ENCODE measurements at places on chromosomes 5 and 9.

DNA sequence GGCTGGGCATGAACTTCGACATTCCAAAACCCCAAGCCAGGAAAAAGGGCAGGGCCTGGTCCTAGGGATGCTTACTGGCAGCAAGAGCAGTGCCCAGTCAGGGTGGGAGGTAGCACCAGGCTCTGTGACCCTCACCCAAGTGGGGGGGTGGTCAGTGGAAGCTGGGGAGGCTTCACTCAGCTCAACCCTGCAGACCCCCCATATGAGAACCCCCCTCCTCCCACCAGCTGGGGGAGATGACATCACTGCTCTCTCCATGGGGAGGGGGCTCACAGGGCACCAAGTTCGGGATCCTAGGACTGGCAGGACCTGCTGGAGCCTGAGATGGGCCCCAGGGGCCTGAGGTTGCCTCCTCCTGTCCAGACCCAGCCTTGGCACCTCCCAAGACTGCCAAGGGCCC, 4.7 kb downstream of the DNLZ start:
- DNase-seq: no peak

GRCh38 chr9:133949486-133950061, 42.5 kb downstream of the VAV2 start:
- no peak for DNase-seq

- no peak for DNase-seq
Observed at GRCh38 chr5:2747363-2748162, 3.9 kb downstream of the IRX2 start.

DNA sequence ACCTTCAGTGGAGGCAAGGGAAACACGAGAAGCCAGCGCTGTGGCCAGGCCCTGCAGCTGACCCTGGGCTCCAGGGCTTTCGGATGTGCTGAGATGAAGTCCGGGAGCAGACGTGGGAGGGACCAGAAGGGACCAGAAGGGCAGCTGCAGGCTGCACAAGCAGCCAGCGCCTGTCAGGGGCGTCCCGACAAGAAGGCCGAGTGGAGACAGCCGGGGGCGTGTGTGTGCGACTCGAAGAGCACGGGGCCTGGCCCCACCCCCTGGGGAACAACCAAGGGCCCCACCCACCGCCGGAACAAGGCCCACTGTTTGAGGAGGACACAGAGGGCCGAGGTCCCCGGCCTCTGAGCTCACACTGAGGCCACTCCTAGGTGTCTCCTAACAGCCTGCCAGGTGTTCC, 31.4 kb downstream of the SLC12A7 start:
- no peak for DNase-seq

DNA sequence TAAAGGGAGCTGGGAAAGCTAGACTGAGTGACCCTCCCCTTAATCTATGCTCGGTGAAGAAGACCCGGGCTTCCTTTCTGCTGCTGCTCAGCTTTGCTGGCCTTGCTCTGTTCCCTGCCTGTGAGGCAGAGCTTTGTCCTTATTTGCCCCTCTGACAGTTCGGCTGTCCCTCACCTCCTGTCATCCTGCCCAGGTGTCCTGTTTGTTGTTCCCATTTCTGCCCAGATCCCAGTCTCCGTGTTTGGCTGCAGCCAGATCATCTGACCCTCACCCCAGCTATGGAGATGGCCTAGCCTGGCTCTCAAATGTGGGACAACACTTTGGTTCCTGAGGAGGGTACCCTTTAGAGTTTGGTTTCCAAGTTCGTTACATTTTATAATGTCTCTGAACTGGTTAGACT, 20.2 kb downstream of the OTULIN start:
- no peak for DNase-seq

GRCh38 chr5:150081541-150082283, 4.6 kb downstream of the CSF1R start:
- peak; percentile 56 for DNase-seq

DNA sequence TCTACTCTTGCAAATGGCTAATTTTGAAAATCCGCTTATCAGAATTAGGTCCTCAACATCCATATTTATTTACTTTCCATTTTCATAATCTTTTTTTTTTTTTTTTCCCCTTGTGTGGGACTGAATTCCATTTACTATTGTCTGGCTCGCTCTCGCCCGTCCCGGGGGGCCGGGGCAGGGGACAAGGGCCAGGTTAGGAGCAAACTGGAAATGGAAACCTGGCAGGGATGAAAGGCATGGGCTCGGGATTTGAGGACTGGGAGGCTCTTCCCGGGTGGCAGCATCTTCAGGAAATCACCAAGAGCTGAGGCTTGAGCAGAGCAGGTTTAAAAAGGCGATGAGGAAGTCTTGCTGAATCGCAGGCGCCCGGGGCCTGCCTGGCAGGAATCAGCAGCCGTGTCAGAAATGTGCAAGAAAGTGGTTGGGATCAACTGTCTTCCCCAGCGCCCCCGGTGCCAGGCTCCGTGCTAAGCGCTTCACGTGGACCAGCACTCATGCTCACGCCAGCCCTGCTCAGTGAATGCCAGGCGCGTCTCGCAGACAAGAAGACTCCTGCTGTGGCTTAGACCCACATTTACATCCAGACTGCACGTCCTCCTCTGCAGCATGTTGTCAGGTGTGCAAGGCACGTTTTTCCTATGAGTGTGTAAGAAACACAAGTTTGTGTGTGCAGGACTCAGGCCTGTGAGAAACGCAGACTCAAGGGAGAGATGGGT, 66.3 kb upstream of the UNC5A start:
- DNase-seq: no peak

GRCh38 chr9:86186696-86187095, 72.8 kb downstream of the C9orf153 start:
- no peak for DNase-seq

DNA sequence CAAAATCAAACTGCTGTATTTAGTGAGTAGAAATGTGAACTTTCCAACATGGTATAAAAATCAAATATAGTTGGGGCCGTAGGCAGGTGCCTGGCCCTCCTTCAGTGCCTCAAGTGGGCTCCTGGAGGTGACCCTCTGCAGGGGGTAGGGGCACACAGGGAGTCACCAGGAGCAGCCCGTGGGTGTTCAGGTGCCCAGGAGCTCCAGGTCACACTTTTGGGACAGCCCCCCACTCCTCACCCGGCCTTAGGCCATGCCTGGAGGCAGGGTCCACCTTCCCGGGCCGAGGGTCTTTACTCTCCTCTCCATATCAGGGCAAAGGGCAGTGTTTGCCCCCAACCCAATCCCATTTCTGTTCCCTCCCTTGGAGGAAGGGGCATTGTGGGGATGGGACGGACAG, 108.0 kb upstream of the MTAP start:
- no peak for DNase-seq

- no peak for DNase-seq
Observed at GRCh38 chr5:35393901-35394300, 163.6 kb upstream of the PRLR start.

GRCh38 chr9:74071502-74071901, 425.6 kb upstream of the RORB start:
- no peak for DNase-seq

GRCh38 chr5:33270671-33271070, 170.1 kb upstream of the TARS1 start:
- no peak for DNase-seq

- no peak for DNase-seq
Observed at GRCh38 chr5:172229904-172230303, 35.9 kb downstream of the EFCAB9 start.

DNA sequence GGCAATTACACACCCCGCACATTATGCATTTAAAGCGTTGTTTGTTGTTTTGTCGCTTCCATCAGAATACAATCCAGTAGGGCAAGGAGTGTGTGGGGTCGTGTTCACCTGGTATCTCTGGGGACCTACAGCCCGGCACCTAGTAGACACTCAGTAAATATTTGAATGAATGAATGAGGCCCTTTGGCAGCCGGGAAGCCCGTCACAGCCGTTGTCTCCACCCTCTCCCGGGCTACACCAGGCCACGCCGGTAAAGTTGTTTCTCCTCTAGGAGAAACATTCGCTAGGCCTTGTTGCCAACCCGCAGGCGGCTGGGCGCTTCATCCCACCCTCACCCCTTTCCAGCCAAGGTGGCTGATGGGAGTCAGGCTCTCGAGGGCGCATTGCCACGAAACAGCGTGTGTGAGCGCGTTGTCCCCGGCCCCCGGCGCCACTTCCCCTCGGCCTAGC, 876 bp upstream of the JAK2 start:
- DNase-seq: no peak

DNA sequence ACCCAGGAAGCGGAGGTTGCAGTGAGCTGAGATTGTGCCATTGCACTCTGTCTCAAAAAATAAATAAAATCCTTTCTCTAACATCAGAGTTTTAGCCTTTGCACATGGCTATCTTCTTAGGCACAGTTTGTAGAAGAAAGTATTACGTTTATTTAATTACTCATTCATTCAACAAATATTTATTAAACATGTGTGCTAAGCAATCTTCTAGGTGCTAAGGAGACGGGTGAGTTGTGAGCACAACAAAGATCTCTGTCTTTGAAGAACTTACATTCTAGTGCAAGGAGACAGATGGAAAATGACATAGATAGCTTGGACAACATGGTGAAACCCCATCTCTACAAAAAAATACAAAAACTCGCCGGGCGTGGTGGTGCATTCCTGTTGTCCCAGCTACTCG, 122.3 kb upstream of the MYO10 start:
- no peak for DNase-seq

DNA sequence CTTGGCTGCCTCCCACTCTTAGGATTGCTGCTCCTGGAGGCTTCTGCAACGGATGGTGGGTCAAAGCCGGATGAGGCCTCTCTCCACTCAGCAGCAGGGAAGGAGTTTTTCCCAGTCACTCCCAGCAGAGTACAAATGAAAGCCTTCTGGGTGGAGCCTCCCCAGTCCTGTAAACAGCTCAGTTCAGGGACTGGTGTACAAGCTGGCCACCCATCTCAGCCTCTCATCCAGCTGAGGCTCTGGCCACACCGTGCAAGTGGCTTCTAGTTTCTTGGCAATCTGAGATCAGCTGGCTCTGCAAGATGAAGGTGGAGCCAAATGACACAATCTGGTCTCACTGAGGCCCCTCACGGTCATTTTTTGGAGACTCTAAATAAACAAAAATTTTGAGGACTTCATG, 10.0 kb downstream of the GPX3 start:
- DNase-seq: no peak

GRCh38 chr5:16671208-16671607, 54.4 kb upstream of the RETREG1 start:
- DNase-seq: no peak

GRCh38 chr5:163439092-163439425, 1.7 kb downstream of the CCNG1 start:
- DNase-seq: no peak

GRCh38 chr5:37055383-37055990, 178.9 kb downstream of the NIPBL start:
- DNase-seq: no peak

DNA sequence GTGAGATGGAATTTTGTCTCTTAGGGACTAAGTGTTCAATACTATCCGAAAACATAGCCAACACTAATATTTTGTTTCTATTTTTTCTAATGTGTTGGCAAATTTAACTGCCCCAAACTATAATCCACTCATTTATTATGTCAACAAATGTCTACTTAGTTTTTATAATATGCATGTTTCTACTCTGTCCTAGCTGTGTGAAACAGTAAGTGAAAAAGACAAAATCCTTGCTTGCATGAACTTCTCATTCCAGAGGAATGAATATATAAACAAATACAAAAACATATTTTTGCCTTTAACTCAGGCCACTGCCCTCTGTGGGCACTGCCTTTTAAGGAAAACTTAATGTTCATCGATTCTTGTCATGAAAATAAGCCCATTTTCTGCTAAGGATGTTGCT, 1275.4 kb upstream of the CDH18 start:
- no peak for DNase-seq

DNA sequence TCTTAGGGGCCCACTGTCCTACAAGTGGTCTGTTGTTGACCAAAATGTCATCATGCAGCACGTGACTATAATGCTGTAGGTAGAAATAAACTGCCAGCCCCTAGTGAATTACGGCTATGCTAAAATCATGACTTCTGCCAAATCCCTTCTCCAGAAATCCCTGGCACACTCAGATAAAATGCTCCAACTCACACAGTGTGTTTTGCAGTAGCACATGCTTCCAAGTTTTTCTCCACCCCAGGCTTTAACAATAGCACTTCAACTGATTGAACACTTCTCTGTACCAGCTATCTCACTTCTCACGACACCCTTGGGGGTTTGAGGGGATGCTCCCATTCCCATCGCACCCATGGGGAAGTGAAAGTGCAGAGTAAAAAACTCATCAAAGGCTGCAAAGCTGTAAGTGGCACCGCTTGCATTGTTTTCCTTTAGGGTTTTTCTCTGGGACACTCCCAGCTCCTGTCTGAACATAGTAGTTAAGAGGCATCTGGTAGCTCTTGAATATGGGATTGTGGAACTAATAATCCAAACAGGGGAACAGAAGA, 151.0 kb upstream of the SLC24A2 start:
- no peak for DNase-seq

DNA sequence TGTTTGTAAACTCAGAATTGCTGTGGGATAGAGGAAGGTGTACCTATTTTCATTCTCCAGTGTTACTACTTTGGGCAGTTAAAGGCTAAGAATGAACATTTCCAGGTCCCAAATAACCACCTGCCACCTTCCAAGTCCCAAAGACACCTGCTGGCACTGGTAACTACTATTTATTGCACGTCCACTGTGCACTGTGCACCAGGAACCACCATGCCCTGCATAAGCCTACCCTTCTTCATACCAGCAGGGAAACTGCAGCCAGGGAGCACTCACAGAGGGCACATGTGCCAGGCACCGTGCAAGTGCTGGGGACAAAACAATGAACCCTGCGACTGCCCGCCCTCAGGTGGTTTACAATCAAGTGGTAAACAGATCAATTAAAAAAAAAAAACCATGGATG, 34.9 kb downstream of the RAPGEF1 start:
- DNase-seq: no peak

DNA sequence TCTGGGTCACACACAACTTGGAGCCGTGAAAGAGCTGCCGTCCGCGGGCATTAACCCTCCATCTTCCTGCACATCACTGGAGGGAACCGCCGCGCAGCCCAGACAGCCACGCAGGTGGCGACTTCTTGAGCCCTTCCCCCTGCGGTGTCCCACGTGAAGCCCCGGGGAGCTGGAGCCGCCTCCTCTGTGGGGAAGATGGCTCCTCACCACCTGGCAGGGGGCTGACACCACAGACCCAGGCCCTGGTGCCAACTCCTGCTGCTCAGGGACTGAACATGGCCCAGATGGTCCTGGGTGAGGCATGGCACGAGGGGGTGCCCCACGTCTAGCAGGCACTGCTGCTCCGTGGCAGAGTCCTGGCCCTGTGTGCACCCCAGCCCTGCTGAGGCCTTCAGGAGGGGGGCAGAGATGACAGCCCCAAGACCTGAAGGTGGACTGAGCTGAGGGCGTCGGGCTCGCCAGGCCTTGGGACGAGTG, 38.9 kb downstream of the NDUFS6 start:
- DNase-seq: no peak

DNA sequence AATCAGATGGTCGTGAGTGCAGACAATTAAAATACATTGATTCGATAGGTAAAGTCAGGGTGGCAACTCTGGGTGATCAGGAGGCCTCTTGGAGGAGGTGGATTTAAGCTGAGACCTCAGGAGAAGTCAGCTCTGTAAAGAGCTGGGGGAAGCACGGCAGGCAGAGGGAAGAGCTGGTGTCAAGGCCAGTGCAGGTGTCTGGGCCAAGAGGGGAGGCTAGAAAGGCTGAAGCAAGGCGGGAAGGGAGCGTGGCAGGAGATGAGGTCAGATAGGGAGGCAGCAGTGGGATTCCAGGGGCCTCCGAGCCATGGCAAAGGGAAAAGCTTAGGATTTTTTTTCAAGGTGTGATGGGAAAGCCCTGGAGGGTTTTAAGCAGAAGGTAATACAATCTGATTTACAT, 178.7 kb downstream of the FSTL4 start:
- DNase-seq: no peak

Data from GM12892 (cell line).